Right lobe of liver (tissue), 6 donors: ENCODE measurements at places on chromosomes 7 and 10.

- DNase-seq = no peak
Observed at GRCh38 chr7:15199482-15199881, 296.9 kb upstream of the DGKB start.

- DNase-seq = peak; percentile 35
Observed at GRCh38 chr10:44974082-44974627, 4.5 kb downstream of the DEPP1 start.

DNA sequence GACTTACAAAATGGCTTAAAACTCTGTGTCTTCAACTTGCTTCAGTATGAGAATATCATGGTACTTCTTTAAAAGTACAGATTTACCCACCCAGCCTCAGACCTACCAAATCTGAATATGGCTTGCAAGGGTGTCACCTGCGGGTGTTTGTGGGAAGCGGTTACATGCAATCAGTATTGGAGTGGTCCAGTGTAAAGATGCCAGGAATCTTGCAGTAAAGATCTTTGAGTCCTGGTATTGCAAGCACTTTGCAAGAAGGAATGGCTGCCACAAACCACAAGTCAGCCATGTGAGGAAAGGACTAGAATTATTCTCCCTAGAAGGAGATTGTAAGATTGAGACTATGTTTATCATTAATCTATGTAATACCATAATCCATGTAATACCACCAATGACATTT, 115.1 kb downstream of the PON1 start:
- no peak for DNase-seq

DNA sequence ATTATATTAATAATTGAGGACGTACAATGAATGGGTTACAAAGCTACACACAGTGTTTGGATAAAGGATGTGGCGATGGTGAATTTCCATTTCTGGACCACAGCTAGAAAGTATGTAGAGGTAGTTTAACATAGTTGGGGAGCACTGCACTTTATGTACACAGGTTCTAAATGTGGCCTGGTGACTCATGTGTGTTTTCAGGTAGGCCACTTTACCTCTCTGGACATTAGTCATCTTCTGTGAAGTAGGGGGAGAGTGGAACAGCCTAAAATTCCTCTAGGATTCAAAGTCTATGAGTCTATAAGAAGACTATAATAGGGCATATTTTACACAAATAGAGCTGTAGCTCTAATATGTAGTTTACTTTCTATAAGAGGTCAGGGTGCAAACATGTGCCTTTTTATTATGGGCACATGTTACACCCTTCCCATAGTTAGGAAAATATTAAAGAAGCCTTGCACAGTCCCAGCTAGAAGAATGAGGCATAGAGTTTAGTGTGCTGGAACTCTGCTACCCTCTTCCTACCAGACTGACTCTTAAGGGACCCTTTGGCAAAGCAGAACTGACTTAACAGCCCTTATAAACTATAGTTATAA, 594.9 kb downstream of the LRMDA start:
- DNase-seq = no peak

DNA sequence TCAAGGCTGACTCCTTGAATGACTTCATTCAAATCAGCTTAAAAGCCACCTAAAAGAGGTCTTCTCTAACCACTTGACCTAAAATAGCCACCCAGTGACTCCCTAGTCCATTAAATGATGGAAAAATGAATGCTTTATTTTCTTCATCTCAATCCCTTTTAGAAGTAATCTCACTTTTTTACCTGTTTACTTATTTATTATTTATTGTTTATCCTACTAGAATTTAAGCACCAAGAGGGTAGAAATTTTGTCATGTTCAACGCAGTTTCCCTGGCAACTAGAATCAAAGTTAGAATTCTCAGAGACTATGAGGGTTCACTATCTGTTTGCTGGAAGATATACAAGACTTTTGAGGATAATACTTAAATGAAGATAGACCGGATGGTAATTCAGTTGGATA, at the start of gene LIPJ:
Gene LIPJ (plus strand): TSS at position 301 of the 400 bp plus-strand sequence. CDS start 3,926 bp downstream, outside the sequence.
- no peak for DNase-seq

DNA sequence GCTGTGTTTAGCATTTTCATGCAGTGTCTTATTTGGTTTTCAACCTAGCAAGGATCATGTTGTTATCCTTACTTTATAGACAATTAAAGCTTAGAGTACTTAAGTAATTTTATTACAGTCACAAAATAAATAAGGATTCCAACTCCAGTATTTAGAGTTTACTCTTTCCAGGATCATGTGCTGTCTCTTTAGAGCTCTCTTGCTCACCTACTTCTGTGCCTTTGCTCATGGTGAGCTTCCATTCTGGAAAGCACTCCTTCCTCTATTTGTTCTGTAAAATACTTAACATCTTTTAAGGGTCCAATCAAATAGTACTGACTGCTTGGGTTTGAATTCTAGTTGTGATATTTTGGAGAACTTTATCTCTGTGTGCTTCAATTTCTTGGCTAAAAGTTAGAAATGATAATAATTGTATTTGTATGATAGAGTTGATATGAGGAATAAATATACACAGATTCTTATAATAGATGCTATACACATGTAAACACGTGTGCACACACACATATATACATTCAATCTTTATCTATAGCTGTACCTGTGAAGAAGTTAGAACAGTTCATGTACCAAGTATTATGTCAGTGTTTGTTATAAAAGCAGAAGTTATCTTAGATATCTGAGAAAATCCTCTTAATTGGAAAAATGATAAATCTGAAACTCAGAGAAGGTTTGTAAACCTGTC, 18.2 kb upstream of the CALCR start:
- no peak for DNase-seq

DNA sequence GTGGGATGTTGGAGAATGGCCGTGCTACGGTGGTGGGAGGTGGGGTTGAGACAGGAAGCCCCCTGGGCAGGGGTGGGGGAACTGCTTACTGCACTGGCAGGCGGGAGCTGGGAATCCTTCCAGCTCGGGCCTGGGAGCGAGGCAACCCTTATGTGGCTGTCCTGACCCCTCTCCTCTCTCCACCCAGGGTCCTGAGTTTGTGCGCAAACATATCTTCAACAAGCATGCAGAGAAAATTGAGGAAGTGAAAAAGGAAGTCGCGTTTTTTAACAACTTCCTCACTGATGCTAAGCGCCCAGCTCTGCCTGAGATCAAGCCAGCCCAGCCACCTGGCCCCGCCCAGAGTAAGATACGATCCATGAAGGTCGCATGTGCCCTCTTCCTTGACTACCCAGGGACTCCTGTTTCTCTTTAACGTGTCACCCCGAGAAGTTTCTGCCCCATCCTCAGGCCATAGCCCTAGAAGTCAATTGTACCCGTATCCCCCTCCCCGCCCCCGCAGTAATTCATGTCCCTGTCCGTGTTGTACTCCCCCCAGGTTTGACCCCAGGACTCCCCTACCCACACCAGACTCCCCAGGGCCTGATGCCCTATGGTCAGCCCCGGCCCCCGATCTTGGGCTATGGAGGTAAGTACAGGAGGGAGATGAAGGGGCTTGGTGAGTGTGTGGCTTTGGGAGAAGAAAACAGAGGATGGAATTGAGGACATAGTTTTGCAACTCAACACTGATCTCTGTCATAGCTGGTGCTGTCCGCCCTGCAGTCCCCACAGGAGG, 1.8 kb downstream of the UFSP1 start:
- DNase-seq = no peak

- no peak for DNase-seq
Observed at GRCh38 chr7:101940830-101941229, 123.4 kb downstream of the CUX1 start.

DNA sequence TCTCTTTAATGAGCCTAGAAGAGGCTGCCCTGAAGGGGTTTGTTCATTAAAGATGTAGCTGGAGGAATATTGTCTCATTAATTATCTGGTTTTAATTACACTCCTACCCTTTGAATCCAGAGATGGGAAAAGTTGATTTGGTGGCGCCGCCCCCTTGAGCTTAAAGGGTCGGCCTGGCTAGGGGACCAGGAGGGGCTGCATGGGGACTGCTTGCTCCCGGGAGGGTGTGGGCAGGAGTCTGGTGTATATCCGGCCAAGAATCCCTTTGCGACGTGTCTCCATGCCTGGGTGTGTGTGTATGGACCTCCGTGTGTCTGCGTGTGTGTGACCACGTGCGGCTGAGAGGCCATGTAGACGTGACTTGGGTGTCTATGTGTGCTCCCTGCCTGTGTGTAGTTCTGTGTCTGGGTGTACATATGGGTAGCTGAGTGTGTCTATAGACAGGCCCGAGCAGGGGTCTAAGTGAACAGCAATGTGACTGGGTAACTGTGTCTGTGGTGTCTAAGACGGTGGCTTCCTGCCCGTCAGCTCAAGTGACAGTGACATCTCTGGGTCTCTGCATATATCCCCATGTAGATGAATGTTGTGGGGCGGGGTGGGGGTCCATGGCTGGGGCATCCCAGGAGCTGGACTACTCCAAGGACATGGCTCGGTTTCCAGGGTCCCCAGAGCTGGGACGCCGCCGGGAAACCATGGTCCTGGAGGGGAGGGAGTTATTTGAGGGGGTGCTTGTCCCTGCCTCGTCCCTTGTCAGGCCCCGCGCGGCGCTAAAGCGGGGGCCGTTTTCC, 10.7 kb downstream of the LBX1 start:
- no peak for DNase-seq

GRCh38 chr10:58897708-58898107, 278.7 kb upstream of the PHYHIPL start:
- no peak for DNase-seq

DNA sequence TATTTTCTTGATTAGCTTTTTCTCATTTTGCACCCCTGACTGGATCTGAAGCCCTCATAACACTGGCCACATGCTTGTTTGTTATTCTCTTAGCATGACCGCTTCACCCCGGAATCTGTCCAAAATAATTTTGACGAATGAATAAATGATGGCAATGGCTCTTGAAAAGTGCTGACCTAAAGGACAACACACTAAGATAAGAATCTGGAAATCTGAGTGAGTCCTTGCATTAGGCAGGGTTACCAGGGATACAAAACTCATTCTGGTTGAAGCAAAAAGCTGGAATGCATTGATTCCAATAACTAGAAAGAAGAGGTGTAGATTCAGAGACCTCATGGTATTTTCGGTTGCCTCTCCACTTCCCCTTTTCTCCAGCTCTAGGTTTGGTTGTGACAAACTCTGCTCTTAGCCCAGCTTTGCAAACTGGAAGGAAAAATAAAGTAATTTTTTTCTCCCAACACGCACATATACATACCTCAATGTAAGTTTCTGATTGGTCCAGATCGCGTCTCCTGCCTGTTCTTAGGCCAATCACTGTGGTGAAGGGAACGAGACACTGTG, 157.4 kb downstream of the SKIDA1 start:
- no peak for DNase-seq

DNA sequence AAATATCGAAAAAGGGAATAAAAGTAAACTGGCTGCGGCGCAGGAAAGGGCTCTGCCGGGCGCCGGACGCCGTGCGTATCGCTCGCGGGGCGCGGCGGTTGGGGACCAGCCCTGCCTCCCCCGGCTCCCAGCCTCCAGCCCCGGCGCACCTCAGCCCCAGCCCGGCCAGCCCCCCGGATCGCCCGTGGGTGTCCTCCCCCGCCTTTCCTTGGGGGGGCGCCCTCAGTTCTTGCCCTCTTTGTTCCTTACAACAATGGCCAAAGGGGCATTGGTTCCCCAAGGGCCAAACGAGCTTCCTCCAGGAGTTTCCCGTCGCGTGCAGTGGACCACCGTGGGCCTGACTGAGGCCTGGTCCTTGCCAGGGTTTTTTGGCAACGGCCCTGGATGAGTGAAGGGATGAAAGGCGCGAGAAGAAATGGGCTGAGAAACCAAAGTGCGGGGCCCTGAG, 1.2 kb downstream of the MACROH2A2 start:
- peak; percentile 55 for DNase-seq

GRCh38 chr10:84328418-84329195, at the start of gene CCSER2:
TSS of gene CCSER2 (plus strand) at chr10:84328589. CDS start at chr10:84371053, 42,464 bp downstream.
- peak; percentile 99 for DNase-seq

GRCh38 chr7:44066111-44066460, 719 bp upstream of the PGAM2 start:
- DNase-seq = no peak

- no peak for DNase-seq
Observed at GRCh38 chr10:3950676-3951275, 165.8 kb upstream of the KLF6 start.

DNA sequence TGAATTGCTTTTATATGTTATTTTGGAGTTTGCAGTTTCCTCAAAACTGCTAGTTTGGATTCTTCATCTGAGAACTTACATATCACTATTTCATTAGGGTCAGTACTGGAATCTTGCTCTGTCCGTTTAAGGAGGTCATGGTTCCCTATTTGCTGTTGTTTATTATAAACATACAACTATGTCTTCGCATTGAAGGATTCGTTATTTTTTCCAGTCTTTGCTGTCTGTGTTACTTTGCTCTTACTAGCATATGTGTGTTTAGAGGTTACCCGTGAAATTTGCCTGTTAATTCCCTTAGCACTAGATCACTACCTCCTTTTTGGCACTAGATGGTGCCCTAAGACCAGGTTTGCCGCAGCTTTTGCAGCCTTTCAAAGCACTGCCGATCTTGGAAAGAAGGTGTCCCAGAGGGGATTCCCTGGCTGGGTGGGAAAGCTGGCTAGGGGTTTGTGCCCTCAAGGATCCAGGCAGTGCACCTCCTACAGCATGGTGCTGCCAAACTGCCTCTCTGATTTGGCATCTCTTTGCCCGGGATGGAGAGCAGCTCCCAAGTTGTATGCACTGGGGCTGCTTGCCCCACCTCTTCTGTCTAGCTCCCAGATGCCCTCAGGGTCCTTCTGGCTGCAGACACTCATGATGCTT, 103.1 kb upstream of the APBB1IP start:
- DNase-seq = peak; percentile 37

- no peak for DNase-seq
Observed at GRCh38 chr7:40815512-40815911, 680.7 kb downstream of the SUGCT start.

DNA sequence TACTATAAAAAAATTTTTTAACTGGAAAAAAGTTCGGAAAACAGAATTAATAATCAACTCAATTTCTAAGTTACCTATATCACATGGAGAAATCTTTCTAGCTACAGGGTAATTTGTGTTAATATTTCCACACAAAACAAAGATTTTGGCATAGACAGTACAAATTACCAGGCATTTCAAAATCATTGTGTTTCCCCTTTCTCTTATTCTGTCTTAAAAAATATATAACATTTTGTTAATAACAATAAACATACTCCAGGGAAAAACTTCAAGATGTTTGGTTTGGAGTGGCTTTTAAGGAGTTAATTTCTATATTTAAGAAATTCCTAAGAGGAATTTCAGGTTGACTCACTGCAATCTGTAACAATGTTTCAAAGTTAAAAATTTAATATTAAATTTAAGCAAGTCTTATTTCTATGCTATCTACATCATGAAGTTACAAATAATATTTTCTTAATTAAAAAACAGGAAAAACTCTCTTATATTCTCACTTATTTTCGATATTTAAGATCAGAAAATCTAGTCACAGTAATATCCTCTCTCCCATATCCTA, 132.6 kb downstream of the NRBF2 start:
- DNase-seq = no peak

DNA sequence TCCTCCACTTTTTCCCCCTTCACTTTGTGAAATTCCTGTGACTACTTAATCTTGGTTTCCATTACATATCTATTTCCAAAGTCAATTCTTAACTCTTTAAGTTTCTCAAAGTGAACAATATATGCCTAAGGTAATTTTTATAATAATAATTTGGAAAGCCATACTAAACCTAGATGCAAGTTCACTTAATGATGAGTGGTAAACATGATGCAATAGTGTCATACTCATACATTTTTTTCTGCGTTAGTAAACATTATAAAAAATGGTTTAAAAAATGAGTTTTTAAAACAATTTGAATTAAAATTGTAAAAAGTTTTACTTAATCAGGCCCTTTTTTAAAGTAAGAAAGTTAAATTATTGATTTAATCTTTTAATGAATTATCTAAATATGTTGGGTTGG, 659.4 kb upstream of the FZD8 start:
- no peak for DNase-seq

GRCh38 chr10:102581981-102582580, 62.2 kb upstream of the TRIM8 start:
- DNase-seq = no peak
